ENCODE measurements at places on chromosomes 1 and 21.

GRCh38 chr1:33724348-33724747 lies 139.5 kb upstream of the HMGB4 start:
- no peak for DNase-seq

GRCh38 chr1:4854367-4854766 lies 200.0 kb downstream of the AJAP1 start:
- DNase-seq, result no peak

DNA sequence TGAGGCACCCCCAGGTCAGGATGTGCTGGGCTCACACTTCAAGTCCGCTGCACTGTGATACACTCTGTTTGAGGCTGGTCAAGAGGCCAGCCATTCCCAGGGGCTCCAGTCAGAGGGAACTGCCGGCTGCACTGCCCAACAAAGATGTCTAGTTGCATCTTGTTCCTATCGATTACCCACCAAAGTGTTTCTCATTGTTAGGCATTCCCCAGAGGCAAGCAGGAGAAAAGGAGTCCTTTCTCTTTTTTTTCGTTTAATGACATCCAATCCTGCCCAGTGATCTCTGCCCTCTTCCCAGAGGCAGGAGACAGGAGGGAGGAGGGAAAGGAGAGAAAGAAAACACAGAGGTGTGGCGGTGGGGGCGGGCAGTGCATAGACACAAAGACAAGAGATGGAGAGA lies 150.4 kb downstream of the OMA1 start:
- no peak for DNase-seq

- no peak for DNase-seq
These were observed 9.6 kb upstream of the NEK7 start for GRCh38 chr1:198147216-198147615.

- DNase-seq, result no peak
These were observed 23.9 kb downstream of the PRRC2C start for GRCh38 chr1:171509191-171509590.

- DNase-seq, result no peak
These were observed 6.0 kb downstream of the ZCCHC17 start for GRCh38 chr1:31302709-31303441.

- no peak for DNase-seq
These were observed 24.4 kb downstream of the KCNA2 start for GRCh38 chr1:110581682-110582145.

GRCh38 chr1:14929547-14930246 lies 223.8 kb upstream of the TMEM51 start:
- DNase-seq, result peak; percentile 62

All from HEK293T (cell line).